ENCODE measurements at places on chromosomes 2 and 18. TPM values are rescaled to one million over a fixed set of nuclear protein-coding genes. Genes with fewer than 3 reads are reported as not detected.

FBXO41 gene
- 2.9 TPM for total RNA-seq

SCG2 gene
- total RNA-seq, result 13.4 TPM

- no peak overlapping the region for H3K4me3 ChIP-seq
- H3K27ac ChIP-seq, result no peak overlapping the region
- no peak for DNase-seq
- H3K4me1 ChIP-seq, result peaks cover 3% of the 10 kb centered on the region
Measured at GRCh38 chr18:31245820-31246219, 72.1 kb upstream of the DSG1 start.

DNA sequence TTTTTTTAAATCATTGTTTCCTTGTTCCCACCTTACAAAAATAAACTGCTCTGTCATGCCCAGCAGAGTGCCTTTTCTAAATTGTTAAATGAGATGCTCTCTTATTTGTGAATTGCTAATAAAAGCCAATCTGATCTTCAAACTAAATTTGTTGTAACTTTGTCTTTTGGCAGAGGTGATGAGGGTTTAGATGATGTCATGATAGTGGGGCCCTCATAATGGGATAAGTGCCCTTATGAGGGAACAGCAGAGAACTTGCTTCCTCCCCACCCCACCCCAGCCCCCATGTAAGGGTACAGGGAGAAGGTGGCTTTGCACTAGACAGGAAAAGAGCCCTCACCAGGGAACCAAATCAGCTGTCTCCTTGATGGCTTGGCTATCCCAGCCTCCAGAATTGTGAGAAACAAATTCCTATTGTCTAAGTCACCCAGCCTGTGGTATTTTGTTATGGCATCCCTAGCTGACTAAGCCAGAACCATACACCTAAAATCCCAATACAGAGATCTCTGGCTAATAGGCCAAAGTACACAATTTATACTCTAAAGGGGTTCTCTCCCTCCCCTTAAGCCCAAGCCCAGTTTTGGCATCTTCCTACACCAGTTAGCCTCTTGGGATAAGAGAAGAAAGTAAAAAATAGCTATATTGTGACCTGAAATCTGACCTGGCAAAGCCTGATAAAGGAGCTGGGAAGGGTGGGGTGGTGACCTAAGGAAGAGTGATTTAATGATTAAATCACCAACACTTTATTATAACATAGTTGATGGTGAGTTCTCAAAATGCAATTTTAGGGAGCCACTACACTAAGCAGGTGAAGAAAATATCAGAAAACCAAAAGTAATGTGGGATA is 40.3 kb upstream of the HNRNPA3 start:
- no peaks in the 10 kb centered on the region for H3K36me3 ChIP-seq
- H3K27ac ChIP-seq, result no peak overlapping the region
- no peaks in the 10 kb centered on the region for H3K4me1 ChIP-seq

GRCh38 chr2:26559556-26559955 is 81.6 kb downstream of the CIB4 start:
- H3K4me1 ChIP-seq, result peaks cover 15% of the 10 kb centered on the region
- H3K27me3 ChIP-seq, result no peaks in the 10 kb centered on the region
- peak; percentile 42 for DNase-seq
- no peak overlapping the region for H3K4me3 ChIP-seq
- H3K36me3 ChIP-seq, result no peaks in the 10 kb centered on the region
- no peak overlapping the region for H3K27ac ChIP-seq

- no peak overlapping the region for H3K27ac ChIP-seq
- H3K27me3 ChIP-seq, result peaks cover 14% of the 10 kb centered on the region
- H3K4me1 ChIP-seq, result peaks cover 9% of the 10 kb centered on the region
- H3K36me3 ChIP-seq, result no peaks in the 10 kb centered on the region
- no peak for DNase-seq
Measured at GRCh38 chr18:5546660-5547059, 2.9 kb upstream of the EPB41L3 start.

GRCh38 chr2:187148059-187148714 is 299.2 kb upstream of the ZSWIM2 start:
- no peak overlapping the region for H3K27ac ChIP-seq
- DNase-seq, result no peak

Measured in sigmoid colon (tissue), 7 donors.